ENCODE measurements at places on chromosomes 2 and 18.
A peak's percentile ranks its signal among the peaks of the same experiment; 100 is the strongest.

DNA sequence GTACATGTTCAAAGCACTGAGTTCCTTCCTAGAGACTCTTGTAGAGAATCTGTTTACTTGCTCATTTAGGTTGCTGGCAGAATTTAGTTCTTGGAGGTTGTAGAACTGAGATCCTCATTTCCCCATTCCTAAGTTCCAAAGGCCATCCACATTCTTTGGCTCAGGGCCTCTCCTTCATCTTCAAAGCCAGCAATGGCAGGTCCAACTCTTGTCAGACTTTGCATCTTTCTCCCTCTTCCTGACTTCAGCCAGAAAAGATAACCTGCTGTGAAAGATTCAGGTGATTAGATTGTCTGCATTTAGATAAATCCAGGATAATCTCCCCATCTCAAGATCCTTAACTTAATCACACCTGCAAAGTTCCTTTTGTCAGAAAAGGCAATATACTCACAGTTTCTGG, 51.1 kb downstream of the SOCS6 start:
- no peak for DNase-seq

GRCh38 chr18:34866310-34866709, 156.2 kb downstream of the DTNA start:
- no peak for DNase-seq

- no peak for DNase-seq
Observed at GRCh38 chr18:8019600-8019999, 452.5 kb downstream of the PTPRM start.

GRCh38 chr2:110732422-110733413, at the start of gene ACOXL:
Gene ACOXL, plus strand, starts transcription at chr2:110732573. Its CDS starts 35,817 bp downstream, at chr2:110768390.
- no peak for DNase-seq

DNA sequence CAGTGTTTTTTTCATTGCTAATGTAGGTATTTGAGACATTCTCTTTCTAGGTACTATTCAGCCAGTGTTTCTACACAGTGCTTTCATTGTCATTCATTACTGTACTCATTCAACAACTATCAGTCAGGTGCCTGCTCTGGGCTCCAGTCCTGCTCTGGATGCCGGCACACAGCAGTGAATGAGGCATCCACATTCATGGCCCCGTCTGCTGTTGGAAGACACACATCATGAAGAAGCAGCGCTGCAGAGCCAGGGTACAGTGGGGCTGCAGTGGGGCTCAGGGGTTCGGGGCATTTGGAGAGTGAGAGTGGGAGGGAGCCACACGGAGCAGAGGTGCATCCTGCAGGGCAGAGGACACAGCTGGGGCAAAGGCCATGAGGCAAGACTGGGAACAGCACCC, 737.2 kb upstream of the RAB6C start:
- DNase-seq = no peak

- no peak for DNase-seq
Observed at GRCh38 chr2:168706806-168707205, 95.6 kb upstream of the NOSTRIN start.

- no peak for DNase-seq
Observed at GRCh38 chr18:73940721-73941120, 206.9 kb downstream of the FBXO15 start.

- no peak for DNase-seq
Observed at GRCh38 chr2:42918671-42919318, 126.4 kb upstream of the HAAO start.

DNA sequence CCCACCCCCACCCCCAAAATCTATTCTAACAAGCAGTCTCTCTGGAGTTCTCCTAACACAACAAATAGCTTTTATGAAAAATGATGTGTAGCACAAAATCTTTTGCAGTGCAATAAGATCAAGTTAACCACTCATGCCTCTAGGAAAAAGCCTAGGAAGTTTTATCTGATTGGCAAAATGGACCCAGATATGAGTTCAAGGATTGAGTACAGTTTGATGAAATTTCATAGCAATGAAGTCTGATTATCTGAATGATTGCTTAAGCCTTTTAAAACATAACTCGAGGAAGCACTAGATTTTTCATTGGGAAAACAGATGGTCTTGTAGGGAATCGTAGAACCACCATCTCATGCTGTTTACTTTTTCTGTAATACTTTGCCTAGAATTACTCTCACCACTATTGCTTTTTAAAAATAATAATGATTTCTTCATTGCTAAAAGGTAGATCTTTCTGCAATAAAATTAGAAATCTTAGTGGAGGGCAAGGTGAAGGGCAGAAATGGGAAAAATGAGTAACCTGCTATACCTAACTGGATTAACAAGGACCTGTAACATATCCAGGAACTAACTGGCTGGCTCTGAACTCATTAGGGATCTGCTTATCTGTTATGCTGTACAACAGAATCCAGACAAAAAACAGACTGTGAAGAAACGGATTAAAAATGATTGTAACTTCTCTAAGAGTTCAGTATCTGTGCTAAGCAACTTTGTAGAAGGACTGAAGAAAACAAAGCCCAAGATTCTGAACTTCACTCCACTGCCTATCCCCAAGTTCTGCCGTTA, 73.7 kb upstream of the ETAA1 start:
- DNase-seq = no peak

DNA sequence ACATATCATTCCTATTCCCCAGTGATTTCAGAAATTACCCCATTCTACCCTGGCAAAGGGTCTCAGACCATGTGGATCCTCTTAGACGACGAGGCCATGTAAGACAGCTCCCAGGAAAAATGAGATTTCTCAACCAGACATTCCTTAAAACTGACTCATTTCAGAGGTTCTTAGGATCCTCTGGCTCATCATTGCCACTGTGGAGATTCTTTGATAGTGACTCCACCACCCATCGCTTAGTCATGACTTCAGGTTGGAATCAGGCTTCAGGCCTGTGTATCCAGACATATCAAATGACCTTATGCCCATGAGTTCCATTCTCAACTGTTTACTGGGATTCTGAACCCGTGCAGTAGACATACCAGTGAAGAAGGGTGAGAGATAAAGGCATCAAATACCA, 245.6 kb upstream of the TCF4 start:
- no peak for DNase-seq

- DNase-seq = no peak
Observed at GRCh38 chr18:55744206-55744605, 156.2 kb upstream of the TCF4 start.

GRCh38 chr2:30336084-30336483, 104.8 kb downstream of the LBH start:
- DNase-seq = no peak

- DNase-seq = no peak
Observed at GRCh38 chr2:142722569-142722968, 154.9 kb upstream of the KYNU start.

DNA sequence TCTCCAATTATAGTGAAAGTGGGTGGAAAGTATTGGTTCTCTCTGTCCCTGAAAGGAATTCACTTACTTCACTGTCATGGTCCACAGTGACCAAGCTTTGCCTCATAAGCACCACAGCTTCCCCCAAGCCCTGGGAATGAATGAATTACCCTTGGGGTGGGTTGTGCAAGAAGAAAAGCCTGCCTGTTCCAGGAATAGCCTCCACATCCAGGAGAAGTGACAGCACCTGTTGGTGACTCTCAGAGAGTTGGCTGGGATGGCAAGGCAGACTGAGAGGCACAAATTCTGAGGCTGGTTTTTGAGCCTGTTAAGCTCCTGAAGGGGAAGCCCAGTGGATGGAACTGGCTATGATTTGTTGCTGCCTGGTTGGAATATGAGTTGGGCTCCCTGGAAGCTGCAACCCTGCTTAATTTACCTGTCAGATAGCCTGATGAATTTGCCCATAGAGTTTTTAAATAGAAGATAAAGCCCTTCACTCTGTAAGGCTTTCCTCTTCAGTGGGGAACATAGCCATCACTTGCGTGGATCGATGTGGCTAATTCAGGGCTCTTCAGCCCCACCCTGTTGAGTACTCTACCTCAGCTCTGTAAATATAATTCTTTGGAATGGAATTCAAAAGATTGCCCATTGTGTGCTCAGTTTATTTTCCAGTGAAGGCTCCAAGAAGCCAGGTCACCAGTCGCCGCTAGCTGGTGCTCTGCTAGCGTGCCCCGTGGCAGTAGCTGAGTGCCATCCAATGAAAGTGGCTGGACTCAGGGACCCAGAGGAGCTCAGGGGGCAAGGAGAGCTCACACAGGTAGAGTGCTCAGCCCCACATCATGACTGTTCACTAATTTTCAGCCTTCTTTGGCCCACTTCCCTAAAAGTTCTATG, 479.3 kb downstream of the IRS1 start:
- no peak for DNase-seq

DNA sequence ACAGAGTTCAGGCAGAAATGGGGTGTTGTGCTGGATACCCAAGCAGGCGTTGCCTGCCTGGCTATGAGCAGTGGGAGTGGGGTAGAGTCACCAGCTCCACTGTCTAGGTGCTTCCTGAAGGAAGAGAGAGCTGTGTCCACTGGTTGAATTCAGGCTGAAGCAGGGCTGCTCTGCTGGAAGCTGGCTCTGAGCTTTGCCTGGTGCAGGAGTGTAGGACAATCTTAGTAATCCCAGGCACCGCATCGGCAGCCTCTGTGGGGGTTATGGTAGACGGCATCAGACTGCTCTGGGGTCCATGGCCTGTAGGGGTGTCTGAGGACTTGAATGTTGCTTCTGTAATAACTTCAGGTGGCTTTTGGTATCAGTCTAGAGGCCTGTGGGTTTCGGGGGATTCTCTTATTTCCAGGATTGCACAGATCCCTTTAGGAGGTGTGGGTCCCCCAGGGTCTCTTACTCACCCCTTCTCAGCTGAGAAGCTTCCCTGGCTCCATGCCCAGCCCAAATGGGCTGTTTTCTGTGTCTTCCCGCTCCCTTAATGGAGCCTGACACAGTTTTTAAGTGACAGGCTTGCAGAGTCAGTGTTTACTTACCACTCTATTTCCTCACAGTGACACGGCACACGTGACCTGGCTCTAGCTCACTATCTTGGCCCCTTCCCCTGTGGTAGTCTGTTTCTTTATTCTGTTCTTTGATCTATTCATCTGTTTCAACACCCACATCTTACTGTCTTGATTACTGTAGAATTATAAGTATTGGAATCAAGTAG, 644.3 kb downstream of the CBLN2 start:
- DNase-seq = no peak

- DNase-seq = no peak
Observed at GRCh38 chr2:207316906-207317305, 151.2 kb upstream of the KLF7 start.

DNA sequence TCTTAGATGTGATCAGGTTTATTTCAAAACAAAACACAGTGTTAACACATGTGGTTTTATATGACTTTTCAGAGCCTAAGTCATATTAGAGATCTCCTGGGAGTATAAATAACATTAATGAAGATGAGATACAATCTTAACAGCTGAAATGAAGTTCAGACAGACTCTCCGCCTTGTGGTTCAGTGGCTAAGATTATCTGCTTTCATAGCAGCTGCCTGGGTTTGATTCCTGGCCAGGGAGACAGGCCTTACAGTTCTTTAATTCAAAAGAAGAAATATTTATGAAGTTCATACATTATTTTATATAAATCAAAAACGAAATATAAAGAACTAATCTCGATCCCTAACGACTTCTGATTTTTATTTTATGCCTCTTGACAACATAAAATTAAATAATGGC, 35.2 kb upstream of the TTC32 start:
- DNase-seq = no peak

GRCh38 chr2:206890179-206890578, 49.1 kb upstream of the CPO start:
- DNase-seq = no peak

GRCh38 chr2:98569197-98569793, 39.0 kb downstream of the COA5 start:
- peak; percentile 70 for DNase-seq

DNA sequence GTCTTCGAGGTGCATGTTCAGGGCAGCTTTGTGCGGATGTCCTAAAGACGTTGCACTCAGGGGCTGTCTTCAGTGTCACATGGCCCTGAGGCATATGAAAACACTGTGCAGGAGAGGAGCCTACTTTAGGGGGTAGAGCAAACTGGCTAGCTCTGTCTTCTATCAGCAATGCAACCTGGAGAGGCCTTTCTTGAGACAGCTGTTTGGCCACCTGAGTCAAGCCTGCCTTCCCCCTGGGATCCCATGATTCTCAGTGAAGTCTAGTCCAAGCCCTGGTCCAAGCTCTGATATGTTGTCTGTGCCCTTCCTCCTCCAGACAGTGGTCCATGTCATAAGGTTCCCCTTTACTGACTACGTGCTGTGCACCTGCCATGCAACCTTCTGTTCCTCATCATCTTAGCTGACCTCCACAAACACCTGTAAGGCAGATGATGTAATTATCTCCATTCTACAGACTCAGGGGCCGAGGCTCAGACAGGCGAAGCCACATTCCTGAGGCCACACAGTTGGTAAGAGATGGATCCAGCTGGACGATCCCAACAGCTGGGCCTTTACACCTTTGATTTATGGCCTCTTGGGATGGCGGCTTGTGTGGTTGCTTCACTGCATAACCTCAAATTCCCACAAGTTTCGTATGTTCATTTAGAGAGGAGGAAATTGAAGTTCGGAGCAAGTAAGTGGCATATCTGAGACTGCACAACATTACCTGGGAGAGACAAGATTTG, 109.9 kb downstream of the COPS8 start:
- no peak for DNase-seq

GRCh38 chr18:22705328-22705727, 227.8 kb upstream of the RBBP8 start:
- DNase-seq = no peak

All from stimulated activated CD4-positive, alpha-beta T cell treated with anti-CD3 and anti-CD28 coated beads, Interleukin-4, amount 100 ng/mL, for 48 hours (primary cell).